NCI-H774 (cell line): ENCODE measurements at places on chromosomes 7 and 10.

DNA sequence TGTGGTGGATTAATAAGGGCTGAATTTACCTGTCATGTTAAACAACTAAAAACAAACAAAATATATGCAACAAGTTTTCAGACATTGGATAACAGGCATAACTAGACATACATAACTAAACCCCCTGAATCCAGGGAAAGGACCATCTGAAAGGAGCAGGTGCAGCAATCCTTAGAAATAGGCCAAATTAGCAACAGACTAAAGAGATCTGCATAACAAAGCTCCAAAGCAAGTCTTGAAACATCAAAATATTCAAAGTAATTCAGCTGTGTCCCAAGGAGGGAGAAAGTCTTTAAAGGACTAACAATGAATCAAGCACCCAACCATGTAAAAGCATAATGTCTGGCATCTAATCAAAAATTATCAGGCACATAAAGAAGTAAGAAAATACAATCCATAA, 475.1 kb downstream of the GRID1 start:
- no peak for DNase-seq

GRCh38 chr10:74842301-74842954, 16.0 kb downstream of the KAT6B start:
- DNase-seq: no peak

DNA sequence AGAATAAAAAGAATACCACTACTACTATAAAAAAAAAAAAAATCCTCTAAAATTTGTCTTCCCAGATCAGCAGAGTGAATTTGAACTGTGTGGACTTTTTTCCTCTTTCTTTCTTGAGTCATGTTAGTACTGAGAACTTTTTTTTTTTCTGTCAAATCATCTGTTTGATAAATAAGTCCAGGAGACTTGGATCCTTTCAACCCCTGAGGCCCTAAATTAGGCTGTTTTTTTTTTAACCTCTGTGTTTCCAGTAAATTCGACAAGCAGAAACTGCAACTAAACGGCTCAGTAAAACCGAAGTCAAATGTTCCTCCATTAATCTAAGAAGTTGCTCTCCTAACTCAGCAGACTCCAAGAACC, 2.7 kb downstream of the MAP3K8 start:
- no peak for DNase-seq

- no peak for DNase-seq
These were observed 17.7 kb upstream of the TTYH3 start for GRCh38 chr7:2613931-2614600.

DNA sequence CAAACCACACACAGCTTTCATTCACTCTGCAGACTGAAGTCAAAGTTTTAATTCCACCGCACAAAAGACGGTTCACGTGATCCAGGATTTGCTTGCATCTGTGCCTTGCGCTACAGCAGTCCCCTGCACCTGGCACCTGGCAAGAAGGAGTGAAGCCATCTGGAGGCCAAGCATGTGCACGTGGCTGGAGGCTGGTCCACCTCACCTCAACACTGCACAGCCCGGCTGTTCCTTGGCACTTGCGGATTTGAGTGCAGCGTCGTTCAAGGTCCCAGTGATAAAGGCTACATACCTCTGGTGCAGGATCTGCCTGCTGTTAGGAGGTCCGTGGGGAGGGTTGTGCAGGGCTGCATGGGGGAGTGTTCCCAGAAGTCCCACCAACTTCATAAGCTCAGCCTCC, 248.5 kb upstream of the GRB10 start:
- DNase-seq: no peak

DNA sequence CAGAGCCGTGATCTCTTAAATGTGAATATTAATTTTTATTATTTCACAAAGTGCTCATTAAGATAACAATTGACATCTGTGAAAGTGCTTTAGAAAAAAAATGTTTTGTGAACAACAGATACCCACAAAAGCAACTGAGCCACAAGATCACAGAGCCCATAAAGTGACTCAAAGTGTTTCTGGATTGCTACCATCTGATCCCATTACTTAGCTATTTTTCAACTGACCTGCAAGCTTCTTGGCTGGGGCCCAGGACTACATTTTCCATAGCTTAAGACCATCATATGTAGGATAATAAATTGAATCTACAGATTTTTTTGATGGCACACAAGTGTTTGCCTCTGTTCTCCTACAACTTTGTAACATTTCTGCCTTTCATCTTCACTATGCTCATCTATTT, 674.4 kb downstream of the PHTF2 start:
- no peak for DNase-seq

DNA sequence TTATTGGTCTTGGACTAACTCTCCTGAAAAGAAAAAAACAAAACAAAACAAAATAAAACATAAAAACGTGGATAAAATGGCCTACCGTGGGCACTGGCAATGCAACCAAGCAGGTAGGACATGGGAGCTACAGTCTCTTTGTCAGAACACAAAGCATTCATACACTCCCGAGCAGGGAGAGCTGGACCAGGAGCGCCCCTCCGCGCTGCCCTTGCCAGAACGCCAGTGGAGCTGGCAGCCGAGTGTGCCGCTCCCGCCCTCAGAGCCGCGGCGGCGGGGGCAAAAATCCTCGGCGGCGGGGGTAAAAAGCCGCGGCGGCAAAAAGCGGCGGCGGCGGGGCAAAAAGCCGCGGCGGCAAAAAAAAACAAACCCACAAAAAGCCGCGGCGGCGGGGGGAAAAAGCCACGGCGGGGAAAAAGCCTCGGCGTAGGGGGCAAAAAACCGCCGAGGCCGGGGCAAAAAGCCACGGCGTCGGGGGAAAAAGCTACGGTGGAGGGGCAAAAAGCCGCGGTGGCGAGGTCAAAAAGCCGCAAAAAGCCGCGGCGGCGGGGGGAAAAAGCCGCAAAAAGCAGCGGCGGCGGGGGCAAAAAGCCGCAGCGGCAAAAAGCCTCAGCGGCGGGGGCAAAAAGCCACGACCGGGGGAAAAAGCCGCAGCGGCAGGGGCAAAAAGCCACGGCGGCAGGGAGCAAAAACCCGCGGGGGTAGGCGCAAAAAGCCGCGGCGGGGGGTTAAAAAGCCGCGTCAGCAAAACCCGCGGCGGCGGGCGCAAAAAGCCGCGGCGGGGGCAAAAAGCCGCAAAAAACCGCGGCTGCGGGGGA, 418.1 kb downstream of the ZNF716 start:
- no peak for DNase-seq

DNA sequence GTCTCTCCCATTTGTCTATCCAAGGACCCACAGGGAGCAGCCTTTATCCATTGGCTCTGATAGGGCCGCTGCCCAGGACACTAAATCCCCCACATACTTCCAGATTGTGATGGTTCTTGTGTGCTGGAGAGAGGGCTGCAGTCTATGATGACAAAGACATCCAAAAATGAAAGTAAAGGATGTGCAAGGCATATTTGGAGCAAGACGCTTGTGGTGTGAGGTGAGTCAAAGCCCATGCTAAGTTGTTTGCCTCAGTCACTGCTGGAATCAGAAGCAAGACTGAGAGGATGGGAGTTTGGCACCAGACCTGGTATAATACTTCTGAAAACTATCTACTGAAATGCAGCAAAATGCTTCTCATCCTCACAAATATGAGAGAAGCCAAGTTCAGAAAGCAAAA, 22.7 kb downstream of the ZNF22 start:
- no peak for DNase-seq

GRCh38 chr7:34277016-34277802, 371.9 kb downstream of the BMPER start:
- DNase-seq: no peak

DNA sequence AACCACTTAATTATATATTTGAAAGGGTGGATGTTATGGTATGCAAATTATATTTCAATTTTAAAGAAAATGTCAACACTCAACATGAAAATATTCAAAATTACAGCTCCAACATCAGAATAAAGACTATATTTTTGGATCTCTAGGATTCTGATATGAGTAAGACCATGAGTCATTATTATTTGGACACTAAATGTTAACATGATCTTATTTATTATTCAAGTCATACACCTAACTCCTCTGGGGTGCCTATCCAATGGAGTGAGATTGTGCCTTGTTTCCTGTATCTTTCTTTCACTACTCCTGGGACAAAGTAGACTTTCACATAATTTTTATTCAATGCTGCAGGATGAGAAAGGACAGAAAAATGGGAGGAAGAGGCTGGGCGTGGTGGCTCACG, 135.2 kb upstream of the PRSS1 start:
- DNase-seq: no peak

- DNase-seq: peak; percentile 67
These were observed 85.2 kb upstream of the DNAAF5 start for GRCh38 chr7:641269-641671.

GRCh38 chr7:51528172-51528571, 211.6 kb upstream of the COBL start:
- DNase-seq: no peak

DNA sequence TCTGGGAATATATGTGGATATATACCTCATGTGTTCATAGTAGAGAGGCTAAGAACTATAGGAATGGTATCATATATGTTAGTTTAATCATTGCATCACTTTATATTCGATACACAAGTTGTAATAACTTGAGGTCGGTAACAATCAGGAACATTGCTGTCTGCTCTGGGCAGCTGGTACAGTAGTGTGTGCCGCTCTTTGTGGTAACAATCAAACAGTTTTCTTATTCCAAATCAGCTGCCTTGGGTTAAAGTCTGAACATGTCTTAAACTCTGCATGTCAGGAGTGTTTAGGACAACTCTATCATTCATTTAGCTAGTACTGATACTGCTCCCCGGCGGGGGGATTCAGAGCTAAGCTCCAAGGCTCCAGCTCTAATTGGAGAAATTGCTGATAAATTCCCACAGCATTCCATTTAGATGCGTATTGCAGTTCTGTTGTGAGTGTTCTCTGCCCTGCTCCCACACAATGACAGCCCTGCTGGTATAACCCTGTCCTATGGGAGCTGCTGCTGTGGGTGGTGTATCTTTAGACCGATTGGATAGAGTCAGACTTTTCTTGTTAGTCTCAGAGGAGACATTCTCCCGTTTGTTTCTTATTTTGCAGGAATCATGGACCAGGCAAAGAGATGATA, 707.5 kb upstream of the FZD8 start:
- DNase-seq: no peak

GRCh38 chr7:76011442-76011861, 17.1 kb upstream of the TMEM120A start:
- no peak for DNase-seq

DNA sequence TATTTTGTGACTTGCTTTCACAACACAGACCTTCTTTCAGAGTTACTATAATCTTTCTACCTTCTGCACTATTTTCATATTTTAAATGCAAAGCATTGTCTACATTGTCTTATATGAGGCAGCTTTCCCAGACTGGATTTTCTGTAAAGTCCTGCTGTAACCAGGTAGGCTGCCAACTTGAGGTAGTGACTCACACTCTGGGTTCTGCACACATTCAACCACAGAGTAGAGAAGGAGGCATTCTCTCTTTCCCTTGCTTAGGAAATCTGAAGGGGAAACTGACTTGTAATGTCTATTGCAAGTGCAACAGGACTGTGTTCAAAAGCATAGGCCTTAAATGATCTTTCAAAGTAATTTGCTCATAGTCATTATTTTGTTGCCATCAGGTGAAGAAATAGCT, 461.4 kb downstream of the GRM8 start:
- no peak for DNase-seq

DNA sequence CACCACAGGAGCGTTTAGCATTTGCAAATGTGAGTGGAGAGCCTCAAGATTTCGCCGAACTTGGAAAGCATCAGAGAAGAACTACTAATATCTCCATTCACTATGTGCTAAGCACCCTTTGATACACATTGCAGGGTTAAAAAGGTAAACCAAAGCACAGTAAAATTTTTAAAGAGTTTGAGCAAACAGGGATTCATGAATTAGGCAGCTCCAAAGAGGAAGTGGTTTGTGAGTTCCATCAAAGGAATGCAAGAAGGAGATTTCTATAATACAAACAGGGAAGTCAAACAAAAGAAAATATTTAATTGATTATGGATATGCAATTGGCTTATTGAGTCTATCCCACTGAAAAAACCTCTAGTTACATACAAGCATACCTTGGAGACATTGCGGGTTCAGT, 81.1 kb upstream of the TMEM72 start:
- no peak for DNase-seq

DNA sequence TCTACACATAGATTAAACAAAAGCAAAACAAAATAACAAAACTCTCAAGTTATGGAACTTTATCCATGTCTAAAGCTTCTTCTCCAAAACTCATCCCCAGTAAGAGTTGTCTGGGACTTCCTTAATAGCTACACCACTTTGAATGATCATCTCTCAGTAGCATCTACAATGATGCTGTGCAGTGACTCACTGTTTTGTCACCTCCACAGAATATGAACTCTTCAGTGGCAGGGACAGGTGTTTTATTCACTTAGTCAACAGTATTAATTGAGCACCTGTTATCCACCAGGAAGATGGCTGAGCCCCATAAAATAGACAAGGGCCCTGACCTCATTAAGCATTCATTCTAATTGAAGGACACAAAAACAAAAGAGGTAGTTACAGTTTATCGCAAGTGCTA, 350.7 kb downstream of the ELMO1 start:
- DNase-seq: no peak

- no peak for DNase-seq
These were observed 227.5 kb upstream of the NPVF start for GRCh38 chr7:25455683-25456251.

DNA sequence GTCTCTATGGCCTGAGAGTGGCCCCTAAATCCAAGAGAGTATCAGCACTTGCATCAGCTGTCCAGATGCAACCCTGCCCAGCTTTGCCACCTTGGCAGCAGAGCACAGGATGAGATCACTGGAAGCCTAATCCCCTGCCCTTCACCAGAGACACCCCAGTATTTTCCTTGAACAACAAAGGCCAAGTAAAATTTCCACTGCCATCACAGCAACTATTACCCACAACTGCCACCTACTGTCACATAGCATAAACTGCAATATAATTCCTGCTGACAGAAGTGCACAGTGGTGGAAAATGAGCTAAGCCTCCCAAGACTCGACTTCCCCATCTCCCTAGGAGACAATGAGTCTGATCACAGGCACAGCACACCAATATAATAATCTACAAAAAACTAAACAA, 462.8 kb upstream of the ZWINT start:
- DNase-seq: no peak

DNA sequence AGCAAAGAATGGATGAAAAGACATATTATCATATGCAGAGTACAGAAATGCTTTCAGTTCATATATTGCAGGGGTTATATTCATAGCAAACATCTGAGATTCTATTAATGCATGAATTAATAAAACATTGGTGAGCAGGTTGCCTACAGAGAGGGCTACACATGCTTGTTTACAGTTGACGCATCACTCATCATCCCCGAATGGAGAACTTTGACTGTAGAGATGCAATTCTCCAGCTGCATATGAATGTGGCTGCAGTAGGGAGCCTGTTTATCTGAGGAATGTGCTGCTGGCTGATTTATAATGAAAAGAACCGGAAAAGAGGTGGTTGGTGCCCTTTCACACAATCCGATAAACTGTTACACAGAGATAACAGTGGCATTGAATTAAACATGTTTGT, 116.5 kb downstream of the GRM3 start:
- DNase-seq: no peak
